Lung microvascular endothelial cell (primary cell): ENCODE measurements at places on chromosomes 13 and 19. TPM values are rescaled to one million over a fixed set of nuclear protein-coding genes. Genes with fewer than 3 reads are reported as not detected.
A peak's percentile ranks its signal among the peaks of the same experiment; 100 is the strongest.

The BST2 gene
- 3.6 and 10.5 TPM in 2 replicates for total RNA-seq

DNA sequence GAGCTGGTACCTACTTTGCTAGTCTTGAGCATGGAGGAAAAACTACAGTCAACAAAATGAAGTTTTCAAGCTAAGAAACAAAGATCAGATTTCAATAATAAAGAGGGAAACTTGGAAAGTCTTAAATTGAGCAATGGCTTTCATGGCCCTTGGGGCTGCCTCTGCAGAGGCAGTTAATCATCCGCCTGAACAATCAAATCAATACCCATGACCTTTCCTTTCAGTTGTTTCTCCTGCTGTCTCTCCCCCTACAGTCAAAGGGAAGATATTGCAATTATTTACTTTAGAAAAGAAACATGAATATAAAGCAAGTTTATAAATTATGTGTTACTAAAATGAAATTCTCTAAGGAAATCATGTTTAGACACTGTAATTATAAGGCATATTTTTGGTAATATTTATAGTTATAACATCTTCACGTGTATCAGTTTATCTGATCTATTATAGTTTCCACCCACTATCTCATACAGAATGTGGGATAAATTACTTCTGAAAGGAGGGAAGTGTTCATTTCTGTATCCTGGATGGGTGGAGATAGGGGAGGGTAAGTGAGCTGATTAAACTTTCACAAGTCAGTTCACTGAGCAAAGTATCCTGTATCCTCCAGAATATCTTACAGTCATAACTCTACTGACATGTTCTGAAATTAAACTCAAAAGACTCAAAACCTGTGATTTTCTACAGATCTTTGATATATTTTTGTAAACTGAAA, 72.4 kb upstream of the TSC22D1 start:
- DNase-seq = peak; percentile 5

GRCh38 chr19:49556412-49557398, 23.7 kb downstream of the NOSIP start:
- DNase-seq = no peak

DNA sequence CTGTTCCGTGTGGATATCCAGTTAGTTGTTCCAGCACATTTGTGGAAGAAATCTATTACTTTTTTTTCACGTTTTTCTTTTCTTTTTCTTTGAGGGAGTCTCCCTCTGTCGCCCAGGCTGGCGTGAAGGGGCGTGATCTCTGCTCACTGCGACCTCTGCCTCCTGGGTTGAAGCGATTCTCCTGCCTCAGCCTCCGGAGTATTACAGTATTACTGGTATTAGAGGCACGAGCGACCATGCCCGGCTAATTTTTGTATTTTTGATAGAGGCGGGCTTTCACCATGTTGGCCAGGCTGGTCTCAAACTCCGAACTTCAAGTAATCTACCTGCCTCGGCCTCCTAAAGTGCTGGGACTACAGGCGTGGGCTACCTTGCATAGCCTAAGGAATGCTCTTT, 43.6 kb downstream of the ZNF611 start:
- no peak for DNase-seq

DNA sequence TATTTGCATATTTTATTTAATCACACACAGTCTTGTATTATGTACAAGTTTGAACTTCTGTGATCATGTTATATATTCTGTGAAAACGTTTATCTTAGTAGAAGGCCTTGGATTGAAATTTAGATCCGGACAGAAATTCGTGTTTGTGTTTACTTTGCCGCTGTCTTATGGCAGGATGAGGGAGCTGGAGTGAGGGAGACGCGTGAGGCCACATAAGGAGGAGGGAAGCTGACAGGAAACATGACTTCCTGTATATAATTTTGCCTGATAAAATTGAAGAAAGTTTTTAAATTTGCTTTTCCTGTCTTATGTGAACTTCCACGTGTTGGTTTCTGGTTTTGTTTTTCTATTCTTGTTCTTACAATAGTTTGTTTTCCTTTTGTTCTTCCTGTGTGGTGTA, 200.2 kb downstream of the MTUS2 start:
- no peak for DNase-seq

GRCh38 chr13:34719060-34719875, 222.8 kb upstream of the NBEA start:
- DNase-seq = peak; percentile 37

The ATP1A3 gene
- under 0.01 TPM in 1 of 2 replicates, not detected in the other for total RNA-seq

GRCh38 chr13:48533961-48534600, 1.2 kb upstream of the RCBTB2 start:
- DNase-seq = no peak

DNA sequence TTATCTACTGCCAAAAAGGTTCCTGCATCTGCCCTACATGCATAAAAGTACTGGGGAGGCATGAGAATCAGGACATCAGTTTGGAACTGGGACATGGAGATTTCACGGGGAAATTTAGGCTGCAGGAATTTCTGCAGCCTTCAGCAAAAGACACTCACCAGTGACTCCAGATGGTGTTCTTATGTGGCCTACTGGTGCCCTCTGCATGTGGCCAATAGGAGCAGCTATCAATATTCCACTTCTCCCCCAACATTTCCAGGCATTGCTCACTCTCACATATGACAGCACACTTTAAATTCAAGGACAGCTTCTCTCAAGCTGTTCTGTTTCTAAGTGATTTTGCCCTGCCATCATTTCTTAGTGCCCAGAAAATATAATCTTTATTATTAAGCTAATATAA, 570.5 kb upstream of the ARGLU1 start:
- DNase-seq = peak; percentile 27

- peak; percentile 37 for DNase-seq
Measured at GRCh38 chr13:24763596-24764275, at the start of gene RNF17. Gene RNF17 (plus strand): TSS chr13:24764169. CDS start chr13:24764204, 35 bp downstream.

GRCh38 chr19:50252111-50252886, 48.9 kb downstream of the MYH14 start:
- DNase-seq = peak; percentile 9

GRCh38 chr19:4181053-4181508, 1.3 kb downstream of the SIRT6 start:
- no peak for DNase-seq

The IFNL4 gene
- total RNA-seq = not detected in 2 replicates

The SIGLEC7 gene
- total RNA-seq = not detected in 2 replicates

GRCh38 chr13:86584301-86584700, 785.1 kb upstream of the SLITRK6 start:
- no peak for DNase-seq
